Uterus (tissue), 4 donors: ENCODE measurements at places on chromosomes 7 and 10.

GRCh38 chr7:118372530-118372929 is 148.0 kb downstream of the ANKRD7 start:
- no peak for DNase-seq

GRCh38 chr10:72315611-72316385 is 38.9 kb downstream of the DNAJB12 start:
- peak; percentile 67 for DNase-seq

DNA sequence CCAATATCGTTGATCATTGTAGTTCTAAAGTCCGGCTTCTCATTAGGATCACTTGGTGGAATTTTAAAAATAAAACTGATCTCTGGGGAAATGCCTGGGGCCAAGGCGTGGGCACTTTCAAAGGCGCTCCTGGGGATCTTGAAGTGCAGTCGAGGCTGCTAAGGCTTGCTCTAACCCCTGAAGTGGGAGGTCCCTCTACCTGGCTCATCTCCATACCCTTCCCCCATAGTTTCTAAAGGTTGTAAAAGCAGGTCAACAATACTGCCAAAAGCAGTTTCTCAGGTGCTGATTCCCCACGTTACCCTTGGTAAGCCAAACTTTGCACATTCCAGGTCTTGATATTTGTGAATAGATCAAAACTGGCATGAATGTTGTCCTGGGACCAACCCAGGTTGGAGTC is 79.0 kb upstream of the SP8 start:
- DNase-seq: no peak

DNA sequence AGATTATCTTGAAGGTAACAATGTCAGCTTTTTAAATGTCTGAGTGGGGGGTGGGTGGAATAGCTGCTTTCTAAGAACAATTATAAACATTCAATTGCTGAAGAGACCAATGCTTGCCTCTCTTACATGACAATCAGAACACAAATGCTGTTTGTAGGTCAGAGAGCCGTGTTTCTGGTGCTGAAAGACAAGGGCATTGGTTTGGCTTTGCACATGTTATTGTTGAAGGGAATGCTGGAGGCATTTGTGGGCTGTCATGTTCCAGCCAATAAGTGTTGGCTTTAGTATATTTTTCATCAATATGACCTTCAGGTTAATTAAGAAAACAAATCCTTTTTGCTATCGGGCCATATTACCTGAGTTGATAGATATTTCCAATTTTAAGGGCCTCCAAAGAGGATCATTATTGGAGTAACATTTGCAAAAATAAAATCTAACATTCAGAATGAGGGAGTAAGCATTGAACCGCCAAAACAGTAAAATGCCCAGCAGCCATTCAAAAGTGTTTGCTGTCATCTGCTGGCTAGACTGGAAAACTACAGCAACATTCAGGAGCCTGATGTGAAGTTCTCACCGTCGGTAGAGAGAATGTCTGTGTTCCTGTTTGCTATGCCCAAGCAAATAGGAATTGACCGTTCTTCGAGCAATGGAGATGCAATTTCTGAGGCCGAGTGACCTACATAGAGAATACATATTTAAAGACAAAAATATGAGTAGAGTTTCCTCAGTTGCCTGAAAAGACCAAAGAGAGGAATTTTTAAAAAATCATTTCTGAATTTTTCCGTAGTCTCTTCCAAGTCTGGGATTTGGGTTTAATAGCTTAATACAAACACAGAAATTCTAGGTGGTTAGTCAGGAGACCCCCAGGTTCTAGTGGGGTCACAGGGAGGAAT is 118.9 kb downstream of the APBB1IP start:
- DNase-seq: no peak

DNA sequence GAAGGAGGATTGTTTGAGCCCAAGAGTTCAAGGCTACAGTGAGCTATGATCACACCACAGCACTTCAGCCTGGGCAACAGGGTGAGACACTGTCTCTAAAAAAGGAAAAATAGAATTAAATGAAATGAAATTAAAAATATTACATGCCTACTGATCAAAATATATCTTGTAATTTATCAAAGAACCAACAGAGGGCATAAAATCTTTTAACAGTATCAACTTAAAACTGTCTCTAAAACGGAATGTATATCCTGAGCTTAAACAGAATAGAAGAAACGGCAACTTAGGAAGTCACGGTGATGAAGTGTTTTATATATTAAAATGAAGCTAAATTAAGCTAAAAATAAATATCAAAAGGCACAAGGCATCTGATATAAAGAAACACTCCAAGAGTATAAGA is 78.8 kb downstream of the MTPAP start:
- no peak for DNase-seq

DNA sequence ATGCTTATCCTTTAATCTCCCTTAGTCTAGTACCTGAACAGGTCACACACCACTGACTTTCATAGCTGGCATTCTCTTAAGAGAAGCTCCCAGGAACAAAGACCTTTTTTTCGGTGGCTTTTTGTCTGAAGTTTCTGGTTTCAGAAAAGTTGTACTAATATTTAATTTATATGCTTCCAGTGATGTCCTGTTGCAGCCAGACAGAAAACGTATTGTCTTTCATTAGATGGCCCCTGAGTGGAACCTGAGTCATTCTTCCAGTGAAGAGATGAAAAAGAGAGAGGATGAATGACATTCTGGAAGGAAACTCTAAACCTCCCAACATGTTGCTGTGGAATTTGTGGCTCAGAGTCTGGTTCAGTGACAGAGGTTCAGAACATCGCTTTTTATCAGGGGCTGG is 274.8 kb upstream of the TAC1 start:
- DNase-seq: no peak

- DNase-seq: no peak
Measured at GRCh38 chr7:142379201-142379885, 121.5 kb upstream of the PRSS58 start.

GRCh38 chr10:27440478-27440877 is 63.6 kb upstream of the RAB18 start:
- no peak for DNase-seq

- no peak for DNase-seq
Measured at GRCh38 chr10:100345570-100346330, 1.3 kb upstream of the SCD start.

DNA sequence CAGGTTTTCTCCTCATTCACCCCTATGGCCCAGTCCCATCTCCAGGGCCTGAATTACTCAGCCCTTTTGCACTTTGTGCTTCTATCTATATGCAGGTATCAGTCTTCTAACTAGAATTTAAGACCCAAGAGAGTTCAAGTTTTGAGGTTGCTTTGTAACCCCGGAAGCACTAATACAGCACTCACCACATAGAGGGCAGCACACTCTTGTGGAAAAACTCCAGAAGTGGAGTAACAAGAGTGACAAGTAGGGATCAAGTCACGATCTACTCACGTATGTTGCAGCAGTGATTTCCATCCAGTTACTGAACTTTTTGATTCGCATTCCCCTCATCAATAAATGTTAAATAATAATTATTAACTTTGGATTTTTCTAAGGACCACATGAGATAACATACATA is 151.0 kb downstream of the CHCHD3 start:
- DNase-seq: no peak

GRCh38 chr10:78640796-78641636 is 427.8 kb upstream of the ZMIZ1 start:
- no peak for DNase-seq

DNA sequence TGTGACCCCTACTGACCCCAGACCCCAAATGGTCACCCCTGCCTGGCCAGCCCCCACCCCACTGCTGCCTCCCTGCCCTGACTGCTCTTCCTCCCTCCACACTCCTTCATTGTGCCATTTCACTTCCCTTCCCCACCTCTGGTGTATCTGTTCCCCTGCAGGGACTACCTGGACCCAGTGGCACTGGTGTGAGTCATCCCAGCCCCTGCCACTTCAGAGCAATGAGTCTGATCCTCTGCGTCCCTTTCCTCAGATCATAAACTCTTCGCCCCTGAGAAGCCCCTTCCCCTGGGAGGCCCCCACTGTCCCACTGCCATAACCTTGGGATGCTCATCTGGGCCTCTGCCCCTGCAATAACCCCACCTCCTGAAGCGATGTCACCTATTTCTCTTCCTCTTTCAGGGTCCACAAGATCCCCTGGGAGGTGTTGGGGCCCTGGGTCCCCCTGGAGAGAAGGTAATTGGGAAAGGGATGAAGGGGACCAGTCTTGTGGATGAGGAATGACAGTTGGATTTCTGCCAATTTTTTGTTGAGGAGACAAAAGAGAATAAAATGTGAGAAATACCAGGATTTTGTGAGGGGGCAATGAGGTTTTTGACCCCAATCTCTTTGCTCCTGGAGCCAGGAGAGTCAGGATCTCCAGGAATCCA is 19.1 kb upstream of the VOPP1 start:
- no peak for DNase-seq

DNA sequence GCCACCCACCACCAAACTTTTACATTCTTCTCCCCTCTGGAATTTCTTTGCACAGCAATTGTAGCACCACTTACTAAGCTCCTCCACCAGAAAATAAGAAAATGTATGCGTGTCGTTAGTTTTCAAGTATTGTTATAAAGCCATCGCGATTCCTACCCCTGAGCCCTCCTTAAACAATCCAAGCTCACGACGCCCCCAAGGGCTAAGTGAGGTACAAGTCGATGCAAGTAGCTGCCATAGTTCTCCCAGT is 1.3 kb downstream of the FRAT2 start:
- no peak for DNase-seq

GRCh38 chr7:156985101-156985992 is 25.1 kb downstream of the MNX1 start:
- DNase-seq: no peak

GRCh38 chr7:137934176-137934826 is 67.6 kb downstream of the CREB3L2 start:
- DNase-seq: no peak

DNA sequence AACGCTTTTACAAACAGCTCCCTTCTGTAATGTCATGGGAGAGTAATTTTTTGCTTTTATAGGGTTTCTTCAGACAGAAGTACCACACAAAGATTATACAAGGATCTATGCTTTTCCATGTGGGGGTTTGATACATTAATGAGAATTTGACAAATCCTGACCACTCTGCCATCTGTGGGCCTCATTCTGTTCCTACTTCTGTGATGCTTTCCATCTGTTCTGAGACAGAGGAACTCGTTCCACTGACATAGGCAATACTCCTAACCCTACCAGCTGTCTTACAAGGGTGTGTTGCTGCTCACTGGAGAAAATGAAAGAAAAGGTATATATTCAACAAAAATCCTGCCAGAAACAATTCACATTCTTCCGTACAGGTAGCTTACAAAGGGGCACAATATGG is 59.4 kb upstream of the NAMPT start:
- no peak for DNase-seq

GRCh38 chr10:96670786-96671185 is 49.5 kb downstream of the PIK3AP1 start:
- DNase-seq: no peak

- no peak for DNase-seq
Measured at GRCh38 chr7:93879356-93879755, 11.2 kb downstream of the TFPI2 start.

GRCh38 chr10:58742141-58742540 is 229.5 kb downstream of the BICC1 start:
- DNase-seq: no peak

GRCh38 chr7:141646826-141647480 is 55.0 kb downstream of the DENND11 start:
- DNase-seq: no peak

DNA sequence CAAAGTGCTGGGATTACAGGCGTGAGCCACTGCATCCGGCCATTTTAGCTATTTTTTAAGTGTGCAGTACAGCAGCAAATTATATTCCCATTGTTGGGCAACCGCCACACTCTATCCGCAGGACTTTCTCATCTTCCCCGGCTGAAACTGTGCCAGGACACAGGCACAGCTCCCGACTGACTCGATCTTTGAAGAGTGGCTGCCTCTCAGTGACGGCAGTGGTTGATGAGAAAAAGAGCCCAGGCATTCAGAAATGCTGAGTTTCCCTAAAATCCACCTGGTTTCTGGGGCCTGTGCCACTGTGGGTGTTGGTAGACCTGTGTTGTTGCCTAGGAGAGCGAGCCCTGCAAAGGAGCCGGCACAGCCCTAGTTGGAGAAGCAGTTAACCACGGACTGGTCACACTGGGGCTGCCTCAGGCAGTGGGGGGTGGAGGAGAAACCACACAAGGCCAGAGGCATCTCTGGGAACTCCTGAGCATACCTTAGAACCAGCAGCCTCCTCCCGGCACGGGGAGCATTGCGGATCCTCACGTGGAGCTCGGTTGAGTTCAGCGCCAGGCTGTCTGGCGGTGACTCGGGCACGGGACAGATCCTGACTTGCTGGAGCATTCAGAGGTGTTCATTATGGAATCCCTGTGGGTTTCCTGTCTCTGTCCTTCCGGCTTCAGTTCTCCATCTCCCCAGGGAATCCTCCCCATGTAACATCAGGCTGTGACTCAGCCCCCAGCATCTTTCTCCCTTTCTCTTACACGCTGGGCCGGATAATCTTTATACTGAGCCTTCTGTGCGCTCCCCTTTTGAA is 16.2 kb downstream of the PFKFB3 start:
- no peak for DNase-seq

DNA sequence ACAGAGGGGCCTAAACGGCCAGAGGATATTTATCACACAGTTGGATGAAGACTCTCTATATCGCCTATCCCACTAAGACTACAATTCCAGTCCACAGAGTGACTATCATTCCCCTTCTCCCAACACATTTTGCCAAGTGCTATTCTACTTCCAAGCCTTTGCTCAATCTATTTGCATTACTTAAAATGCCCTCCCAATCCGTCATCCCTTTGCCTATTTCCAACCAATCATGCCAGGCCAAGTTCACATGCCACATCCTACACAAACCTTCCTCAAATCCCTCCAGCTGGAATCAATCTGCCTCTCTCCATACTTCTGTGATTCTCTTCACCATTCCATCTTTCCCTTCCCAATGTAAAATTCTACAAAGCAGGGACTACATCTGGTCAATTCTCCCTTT is 38.2 kb downstream of the SMURF1 start:
- no peak for DNase-seq

DNA sequence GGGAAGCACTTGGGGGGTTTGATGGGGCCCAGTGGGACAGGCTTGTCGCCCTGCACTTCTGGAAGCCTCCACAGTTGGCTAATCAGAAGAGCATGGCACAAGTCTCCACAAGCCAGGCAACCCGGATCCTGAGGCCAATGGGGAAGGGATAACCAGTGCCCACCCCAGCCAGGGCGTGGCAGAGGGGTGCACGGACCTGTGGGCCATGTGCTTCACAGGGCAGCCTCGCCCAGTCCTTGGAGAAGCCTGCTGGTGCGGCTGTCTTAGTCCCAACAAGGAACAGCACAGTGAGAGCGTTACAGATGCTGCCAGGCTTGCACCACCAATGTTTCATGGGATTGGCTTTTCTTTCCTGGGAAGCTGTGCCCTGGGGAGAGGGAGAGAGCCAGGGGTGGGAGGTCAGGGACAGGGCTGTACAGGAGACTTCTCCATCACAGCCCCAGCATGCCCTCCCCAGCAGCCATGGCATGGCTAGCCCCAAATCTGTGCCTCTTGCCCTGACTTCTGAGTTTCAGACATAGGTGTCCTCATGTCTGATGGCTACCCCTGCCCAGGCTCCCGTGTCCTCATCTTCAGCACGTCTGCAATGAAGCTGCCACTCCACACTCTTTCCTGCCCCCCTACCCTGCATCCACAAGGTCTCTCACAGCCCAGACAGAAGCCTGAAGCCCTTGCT is 116.0 kb downstream of the PTPN20 start:
- no peak for DNase-seq

GRCh38 chr10:112810711-112811151 is 139.3 kb upstream of the TCF7L2 start:
- no peak for DNase-seq

- DNase-seq: peak; percentile 49
Measured at GRCh38 chr7:39838326-39838725, 111.7 kb upstream of the CDK13 start.

GRCh38 chr10:4448030-4448429 is 378.0 kb upstream of the AKR1E2 start:
- DNase-seq: no peak

GRCh38 chr10:73262105-73262730 is 9.8 kb upstream of the MRPS16 start:
- no peak for DNase-seq
